ENCODE measurements at places on chromosomes 2 and 18.

DNA sequence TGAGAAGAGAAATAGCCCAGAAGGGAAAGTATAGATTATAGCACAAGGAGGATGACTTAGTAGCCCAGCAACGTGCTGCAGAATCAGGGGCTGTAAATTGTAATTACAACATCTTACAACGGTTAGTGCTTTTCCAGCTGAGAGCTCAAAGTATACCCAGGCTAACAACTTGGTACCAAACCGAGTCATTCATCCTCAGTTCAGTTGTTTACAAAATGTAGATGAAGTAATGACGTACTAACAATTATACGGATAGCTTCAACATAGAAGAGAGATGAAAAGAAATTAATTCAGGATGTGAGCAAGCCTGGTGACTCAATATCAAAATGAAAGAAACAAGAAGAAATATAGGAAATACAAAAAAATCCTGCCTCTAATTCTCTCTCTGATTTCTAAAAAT, 99.2 kb downstream of the DYNAP start:
- DNase-seq, result no peak

- DNase-seq, result no peak
Measured at GRCh38 chr2:83359336-83359735, 1099.7 kb downstream of the SUCLG1 start.

- no peak for DNase-seq
Measured at GRCh38 chr2:232586943-232587505, 36.5 kb downstream of the EIF4E2 start.

DNA sequence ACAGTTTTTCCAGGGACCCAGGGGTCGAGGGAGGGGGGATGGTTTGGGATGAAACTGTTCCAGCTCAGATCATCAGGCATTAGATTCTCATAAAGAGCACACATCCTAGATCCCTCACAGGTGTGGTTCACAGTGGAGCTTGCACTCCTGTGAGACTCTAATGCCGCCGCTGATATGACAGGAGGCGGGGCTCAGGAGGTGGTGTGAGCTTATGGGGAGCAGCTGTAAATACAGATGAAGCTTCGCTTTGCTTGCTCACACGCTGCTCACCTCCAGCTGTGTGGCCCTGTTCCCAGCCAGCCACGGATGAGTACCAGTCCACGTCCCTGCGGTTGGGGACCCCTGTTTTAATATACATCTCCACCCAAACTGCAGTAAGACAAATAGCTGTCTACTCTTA, 204.2 kb downstream of the AGAP1 start:
- no peak for DNase-seq

DNA sequence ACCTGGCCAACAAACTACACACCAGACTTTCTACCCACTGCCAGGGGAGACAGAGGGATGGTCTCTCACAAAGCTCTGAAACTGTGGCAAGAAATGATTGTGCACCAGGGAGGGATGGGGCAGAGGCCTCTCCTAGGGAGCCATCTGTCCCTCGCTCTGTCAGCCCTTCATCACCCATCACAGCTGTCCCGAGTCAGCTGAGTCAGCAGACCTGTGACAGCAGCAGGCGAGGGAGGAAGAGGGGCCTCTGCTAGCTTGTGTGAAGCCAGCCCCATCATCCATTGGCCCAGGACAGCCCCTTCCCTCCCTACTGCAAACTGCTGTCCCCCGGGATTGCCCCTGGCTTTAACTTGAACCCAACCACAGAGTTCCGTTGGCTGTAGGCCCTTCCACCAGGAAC, 5.0 kb downstream of the SH2D6 start:
- DNase-seq, result no peak

- DNase-seq, result no peak
Measured at GRCh38 chr18:33375829-33376228, 64.7 kb downstream of the CCDC178 start.

GRCh38 chr18:63106727-63107126, 212.8 kb downstream of the BCL2 start:
- no peak for DNase-seq

GRCh38 chr2:77839102-77839501, 316.9 kb upstream of the LRRTM4 start:
- no peak for DNase-seq

- no peak for DNase-seq
Measured at GRCh38 chr18:59379772-59380522, 20.9 kb upstream of the LMAN1 start.

- DNase-seq, result no peak
Measured at GRCh38 chr18:41845563-41845962, 109.5 kb upstream of the PIK3C3 start.

GRCh38 chr18:22470248-22471235, 52.8 kb upstream of the CTAGE1 start:
- no peak for DNase-seq

DNA sequence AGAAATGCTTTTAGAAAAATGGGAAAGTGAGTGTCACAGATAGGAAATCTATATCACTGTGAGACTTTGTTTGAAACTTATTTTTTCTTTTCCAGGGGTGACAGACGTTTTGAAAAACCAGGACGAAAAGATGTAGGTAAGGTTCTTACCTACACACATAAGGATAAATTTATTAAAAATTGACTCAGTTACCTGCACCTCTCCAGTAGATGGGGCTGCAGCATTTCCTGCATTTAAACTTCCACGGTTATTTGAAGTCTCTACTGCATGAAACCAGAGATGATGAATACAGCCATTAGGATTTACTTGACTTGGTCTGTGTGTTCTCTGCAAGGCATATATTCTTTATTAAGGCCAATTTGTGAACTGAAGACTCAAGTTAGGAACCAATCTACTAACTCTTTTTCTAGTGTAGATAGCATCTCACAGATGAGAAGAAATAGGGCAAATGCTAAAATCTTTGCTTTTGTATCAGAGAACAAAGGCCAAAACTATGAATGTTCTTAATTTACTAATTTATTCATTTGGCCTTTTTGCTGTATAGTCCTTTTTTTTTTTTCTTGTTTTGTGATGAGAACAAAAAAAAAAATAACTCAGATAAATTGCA, 15.0 kb downstream of the KCNJ13 start:
- DNase-seq, result peak; percentile 33

DNA sequence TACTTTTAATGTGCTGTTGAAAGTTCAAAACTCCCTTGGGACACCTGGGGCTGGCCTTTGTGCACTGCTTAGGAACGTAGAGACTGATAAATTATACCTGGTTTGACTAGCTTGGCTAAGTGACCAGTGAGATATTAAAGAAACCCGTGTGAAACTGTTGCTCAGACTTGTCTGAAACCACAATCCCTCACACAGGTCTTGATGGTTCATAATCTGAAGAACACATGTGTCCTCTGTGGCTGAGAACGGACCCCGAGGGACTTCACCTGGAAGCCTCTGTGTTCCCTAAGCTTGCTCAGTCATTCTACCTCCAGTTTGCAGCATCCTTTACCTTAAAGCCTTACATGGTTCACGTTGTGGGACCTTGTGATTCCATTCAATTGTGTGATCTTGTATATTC, 218.8 kb downstream of the CBLN2 start:
- DNase-seq, result no peak

GRCh38 chr2:54750040-54750439, 26.6 kb downstream of the EML6 start:
- DNase-seq, result no peak

DNA sequence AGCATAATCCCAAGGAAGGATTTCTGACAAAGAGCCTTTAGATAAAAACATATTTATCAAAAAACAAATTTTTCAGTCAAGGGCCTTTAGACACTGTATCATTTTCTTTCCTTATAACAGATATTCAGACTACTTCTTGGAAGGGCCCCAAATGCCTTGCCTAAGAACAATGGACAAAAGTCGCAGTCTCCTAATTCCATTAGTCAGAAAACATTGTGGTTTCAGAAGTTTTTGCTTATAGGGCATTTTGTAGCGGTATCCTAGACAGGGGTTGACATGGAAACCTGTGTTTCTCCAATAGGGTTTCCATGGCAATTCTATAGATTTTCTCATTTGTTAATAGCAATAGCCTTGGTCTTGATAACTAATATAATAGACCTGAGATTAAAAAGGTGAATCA, 36.7 kb upstream of the AGPS start:
- DNase-seq, result no peak

- no peak for DNase-seq
Measured at GRCh38 chr2:100228967-100229366, 86.6 kb upstream of the AFF3 start.

- DNase-seq, result no peak
Measured at GRCh38 chr2:197498937-197499593, 575 bp downstream of the HSPD1 start.

DNA sequence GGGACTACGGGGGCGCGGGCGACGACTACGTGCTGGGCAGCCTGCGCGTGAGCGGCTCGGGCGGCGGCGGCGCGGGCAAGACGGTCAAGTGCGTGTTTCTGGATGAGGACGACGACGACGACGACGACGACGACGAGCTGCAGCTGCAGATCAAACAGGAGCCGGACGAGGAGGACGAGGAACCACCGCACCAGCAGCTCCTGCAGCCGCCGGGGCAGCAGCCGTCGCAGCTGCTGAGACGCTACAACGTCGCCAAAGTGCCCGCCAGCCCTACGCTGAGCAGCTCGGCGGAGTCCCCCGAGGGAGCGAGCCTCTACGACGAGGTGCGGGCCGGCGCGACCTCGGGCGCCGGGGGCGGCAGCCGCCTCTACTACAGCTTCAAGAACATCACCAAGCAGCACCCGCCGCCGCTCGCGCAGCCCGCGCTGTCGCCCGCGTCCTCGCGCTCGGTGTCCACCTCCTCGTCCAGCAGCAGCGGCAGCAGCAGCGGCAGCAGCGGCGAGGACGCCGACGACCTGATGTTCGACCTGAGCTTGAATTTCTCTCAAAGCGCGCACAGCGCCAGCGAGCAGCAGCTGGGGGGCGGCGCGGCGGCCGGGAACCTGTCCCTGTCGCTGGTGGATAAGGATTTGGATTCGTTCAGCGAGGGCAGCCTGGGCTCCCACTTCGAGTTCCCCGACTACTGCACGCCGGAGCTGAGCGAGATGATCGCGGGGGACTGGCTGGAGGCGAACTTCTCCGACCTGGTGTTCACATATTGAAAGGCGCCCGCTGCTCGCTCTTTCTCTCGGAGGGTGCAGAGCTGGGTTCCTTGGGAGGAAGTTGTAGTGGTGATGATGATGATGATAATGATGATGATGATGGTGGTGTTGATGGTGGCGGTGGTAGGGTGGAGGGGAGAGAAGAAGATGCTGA, 1.4 kb downstream of the SOX11 start:
- no peak for DNase-seq

- peak; percentile 81 for DNase-seq
Measured at GRCh38 chr2:231683292-231684235, 24.8 kb upstream of the PTMA start.

DNA sequence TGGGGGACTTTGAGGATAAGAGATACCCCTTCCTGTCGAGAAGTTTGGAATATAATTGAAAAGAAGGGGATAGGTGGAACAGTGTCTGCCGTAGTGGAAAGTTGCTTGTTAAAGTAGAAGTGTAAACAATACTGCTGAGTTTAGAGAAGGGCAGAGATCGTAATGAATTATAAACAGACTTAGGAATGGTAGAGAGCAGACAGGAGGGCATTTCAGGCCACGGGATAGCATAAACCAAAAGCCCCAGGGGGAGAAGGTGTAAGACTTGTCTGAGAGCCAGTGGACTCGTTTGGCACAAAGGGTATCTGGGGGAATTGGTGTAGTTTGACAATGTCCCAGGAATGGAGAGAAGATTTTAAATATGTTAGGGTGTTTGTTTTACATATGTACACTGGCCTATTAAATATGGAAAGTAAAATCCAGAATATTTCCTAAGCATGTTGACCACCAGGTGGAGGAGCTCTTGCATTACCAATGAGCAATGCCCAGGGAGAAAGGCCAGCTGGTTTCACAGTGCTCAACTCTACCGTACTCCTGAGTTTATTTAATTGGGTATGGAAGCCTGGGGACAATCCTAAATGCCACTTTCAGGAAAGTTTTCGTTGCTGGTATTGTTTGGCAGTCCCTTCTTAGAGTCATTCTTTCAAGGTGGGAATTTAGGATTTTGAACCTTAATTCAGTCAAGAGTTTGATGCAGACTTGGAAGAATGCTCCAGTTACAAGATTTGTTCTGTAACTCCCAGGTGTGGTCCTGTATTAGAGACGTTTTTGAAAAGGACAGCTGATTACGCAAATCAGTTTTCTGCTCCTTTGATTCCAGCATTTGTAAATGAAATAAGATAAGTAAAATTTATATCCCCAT, 7.5 kb downstream of the COPS8 start:
- no peak for DNase-seq

- no peak for DNase-seq
Measured at GRCh38 chr2:154762638-154763037, 64.1 kb downstream of the KCNJ3 start.

DNA sequence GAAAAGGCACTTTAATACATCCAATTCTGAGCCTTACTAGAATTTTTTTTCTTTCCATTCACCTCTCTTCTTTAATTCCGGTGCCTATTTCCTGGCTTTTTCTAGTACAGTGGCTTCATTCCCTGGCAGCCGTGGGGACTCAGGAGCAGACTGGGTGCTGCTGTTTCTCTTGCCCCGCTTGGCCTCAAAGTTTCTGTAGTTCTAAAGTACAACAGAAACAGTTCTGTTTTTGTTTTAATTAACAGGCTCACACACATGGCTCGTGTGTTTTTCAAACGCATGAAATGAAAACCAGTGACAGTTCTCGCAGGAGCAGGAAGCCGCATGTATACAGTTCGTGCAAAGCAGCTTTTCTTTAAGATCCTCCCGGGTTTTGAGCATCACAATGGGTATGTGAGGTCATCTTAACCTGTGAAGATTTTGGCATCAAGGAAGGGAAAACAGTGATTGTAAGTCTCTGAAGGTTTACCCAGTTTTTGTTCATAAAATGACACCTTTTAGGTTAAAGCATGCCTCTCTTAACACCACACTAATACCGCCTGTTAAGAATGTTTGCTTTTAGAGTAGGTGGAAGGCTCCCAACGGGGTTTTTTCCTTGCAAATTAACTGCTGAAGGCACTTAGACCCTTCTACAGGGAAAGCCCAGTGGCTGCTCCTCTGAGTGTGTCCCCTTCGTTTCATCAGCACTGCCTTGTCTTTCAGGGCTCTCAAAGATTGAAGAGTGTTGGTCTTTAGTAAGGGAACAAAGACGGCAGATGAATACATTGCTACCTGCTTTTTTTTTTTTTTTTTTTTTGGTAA, 5.8 kb downstream of the FZD7 start:
- no peak for DNase-seq

GRCh38 chr2:182048088-182048487, 62.4 kb downstream of the PPP1R1C start:
- DNase-seq, result no peak

Data from NCI-H1436 (cell line).